ENCODE measurements at places on chromosomes 5 and 9. TPM values are rescaled to one million over a fixed set of nuclear protein-coding genes. Genes with fewer than 3 reads are reported as not detected.

REEP2 gene
- polyA plus RNA-seq, result 10.1 TPM

DNA sequence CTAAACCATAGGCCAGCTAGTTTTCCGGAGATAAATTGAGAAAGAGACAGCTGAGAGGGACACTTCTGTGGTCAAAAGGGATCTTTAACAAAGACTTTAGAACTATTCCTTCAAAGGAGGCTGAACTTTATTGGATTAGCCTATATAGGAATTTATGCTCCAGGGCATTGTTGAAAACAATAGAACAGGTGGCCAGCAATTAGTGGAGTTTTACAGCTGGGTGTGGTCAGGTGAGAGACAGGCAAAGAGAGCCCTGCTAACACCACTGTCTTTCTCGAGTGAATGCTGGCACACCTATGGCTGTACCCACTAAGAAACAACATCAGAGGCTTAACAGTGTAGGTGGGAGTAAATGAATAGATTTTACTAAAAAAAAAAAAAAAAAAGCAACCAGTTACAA, 16.7 kb upstream of the TLR4 start:
- DNase-seq, result no peak

- DNase-seq, result no peak
Measured at GRCh38 chr5:153630546-153630945, 140.1 kb downstream of the GRIA1 start.

DNA sequence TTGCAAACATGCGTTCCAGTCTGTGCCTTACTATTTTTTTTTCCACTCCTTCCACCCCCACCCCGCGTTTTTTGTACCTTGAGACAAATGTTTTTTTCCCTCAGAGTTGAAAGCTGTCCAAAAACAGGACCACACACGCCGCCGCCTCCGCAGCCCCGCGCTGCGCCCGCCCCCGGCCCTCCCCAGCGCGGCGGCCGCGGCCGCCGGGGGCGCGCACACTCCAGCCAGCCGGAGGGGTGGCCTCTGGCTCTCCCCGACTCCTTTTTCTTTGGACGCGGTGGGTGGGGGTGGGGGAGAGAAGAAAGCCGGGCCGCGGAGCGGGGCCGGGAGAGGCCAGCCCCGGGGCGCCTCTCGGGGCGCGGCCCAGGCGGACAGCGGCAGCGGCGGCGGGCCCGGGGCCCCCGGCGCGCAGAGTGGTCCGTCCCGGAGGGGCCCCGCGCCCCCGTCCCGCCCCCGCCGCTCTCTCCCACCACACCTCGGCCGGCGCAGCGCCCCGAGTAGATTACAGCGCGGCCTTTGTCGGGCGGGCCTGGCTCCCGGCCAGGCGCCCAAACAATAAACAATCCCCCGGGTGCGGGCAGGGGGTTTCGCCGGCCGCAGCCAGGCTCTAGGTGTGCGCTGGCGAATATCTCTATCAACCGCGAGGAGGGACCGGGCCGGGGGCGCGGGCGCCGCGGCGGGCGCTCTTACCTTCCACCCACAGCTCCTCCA, 10.9 kb downstream of the PTCH1 start:
- DNase-seq, result peak; percentile 76

DNA sequence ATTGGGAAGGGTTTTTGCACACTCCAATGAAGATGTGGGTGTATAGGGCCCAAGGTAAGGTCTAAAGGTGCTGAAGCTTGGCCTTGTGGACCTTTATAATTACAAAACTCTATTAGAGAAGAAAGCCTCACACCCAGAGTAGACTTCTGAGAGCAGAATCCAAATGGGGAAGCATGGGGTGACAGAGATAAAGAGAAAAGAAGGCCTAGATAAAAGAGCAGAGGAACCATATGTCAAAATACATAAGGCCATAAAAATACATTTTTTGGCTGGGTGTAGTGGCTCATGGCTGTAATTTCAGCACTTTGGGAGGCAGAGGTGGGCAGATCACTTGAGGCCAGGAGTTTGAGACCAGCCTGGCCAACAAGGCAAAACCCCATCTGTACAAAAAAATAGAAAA, 27.4 kb upstream of the TCERG1 start:
- no peak for DNase-seq
